ENCODE measurements at places on chromosomes 4 and X.

DNA sequence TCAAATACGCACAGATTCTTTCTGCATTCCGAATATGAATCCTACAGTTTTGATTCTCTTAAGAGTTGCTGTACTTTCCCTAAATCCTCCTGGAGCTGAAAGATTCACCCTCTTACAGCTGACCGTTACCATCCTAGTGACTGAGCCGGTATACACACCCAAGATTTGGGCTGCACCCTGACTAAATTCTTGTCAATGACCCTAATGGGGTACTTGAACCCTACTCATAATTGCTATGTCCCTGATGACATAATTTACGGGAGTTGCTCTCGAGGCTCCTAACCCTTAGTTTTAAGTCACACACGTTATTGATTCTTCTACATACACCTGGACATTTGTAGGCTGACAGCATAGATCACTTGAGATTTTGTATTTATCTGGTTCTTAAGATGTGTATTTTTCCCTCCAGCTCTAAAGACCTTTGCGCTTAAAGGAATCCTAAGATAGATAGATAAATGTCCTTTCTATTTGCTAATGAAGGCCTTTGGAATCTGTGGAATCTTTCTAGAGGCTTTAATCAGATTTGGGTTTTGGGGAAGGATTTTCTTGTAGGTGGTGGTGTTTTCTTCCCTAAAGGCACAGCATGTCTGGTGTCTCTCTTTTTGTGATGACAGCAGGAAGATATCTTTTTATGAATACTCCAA lies 37.8 kb downstream of the CLDN34 start:
- no peak for DNase-seq

- no peak for DNase-seq
Observed at GRCh38 chr4:4974727-4975126, 44.5 kb downstream of the CYTL1 start.

- no peak for DNase-seq
Observed at GRCh38 chr4:7788193-7788592, 151.5 kb downstream of the AFAP1 start.

DNA sequence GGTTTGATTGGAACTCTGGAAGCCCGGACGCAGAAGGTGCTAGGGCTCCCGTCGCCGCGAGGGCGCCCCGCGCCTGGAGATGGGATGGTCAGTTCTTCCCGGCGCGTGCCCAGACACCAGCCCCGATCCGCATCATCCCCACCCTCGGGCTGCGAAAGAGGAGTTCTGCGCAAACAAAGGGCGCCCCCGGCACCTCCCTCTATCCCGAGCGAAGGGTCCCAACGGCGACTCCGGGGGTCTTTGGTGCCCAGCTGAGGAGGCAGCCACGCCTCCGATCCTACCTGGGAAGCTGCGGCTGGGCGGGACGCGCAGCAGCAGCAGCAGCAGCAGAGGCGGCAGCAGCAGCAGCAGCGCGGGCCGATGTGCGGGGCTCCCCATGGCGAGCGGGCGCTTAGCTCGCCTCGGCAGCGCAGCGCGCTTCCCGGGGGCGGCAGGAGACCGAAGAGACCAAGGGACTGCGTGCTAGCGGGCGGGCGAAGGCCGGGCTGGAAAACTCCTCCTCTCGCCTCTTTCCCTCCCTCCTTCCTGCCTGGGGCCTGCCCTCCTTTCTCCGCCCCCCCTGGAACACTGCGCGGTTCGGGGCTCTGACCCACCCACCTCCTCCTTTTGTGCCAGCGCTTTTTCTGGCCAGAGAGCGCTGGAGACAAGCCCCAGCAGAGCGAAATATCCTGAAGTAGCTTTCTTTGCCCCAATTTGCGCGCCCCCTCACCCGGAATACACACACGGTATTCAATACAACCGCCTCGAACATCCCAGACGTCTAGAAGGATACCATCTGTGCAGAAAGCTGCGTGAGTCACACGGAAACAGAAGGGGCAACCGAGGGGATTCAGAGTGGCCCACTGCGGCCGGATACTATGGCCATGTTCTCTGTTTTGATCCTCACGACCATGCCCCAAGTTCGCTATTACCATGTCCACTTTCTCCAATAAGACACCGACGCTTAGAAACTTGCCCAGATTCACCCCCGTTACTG lies at the start of gene SRPX:
TSS of gene SRPX (minus strand) at position 457 of the 976 bp plus-strand sequence. CDS start at position 378, 79 bp downstream.
- peak; percentile 60 for DNase-seq
